ENCODE measurements at places on chromosomes 3 and 15.

- no peak for DNase-seq
These were observed 57.7 kb downstream of the SUMF1 start for GRCh38 chr3:4409415-4409814.

GRCh38 chr3:156952011-156952410, 125.9 kb downstream of the LEKR1 start:
- DNase-seq = no peak

- DNase-seq = no peak
These were observed 30.8 kb downstream of the MDFIC2 start for GRCh38 chr3:70281663-70282062.

- peak; percentile 35 for DNase-seq
These were observed 171.1 kb downstream of the KCNAB1 start for GRCh38 chr3:156291272-156292123.

GRCh38 chr3:53944028-53944427, 52.4 kb upstream of the SELENOK start:
- DNase-seq = no peak

DNA sequence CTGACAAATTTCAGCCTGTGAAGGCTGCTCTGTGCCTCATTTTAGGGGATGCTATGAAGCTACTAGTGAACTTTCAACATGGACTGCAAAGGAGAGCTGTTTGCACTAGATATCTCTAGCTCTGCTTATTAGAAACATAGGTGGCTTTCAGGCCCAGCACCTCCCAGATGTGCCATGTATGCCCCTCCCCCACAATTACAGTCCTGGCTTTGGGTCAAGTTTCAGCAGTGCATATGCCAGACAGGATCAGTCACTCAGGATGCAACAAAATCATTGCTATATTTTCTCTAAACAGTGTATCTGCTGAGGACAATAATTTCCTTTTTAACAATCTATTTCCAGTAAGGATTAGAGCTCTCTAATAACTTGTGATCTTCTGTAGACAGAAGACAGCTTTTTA, 178.8 kb upstream of the STAC start:
- DNase-seq = no peak

Data from C1 segment of cervical spinal cord (tissue), 14 donors.